CD4-positive, alpha-beta T cell treated with Interleukin-4 for 4 hours (primary cell): ENCODE measurements at places on chromosomes 12 and 14.
A peak's percentile ranks its signal among the peaks of the same experiment; 100 is the strongest.

DNA sequence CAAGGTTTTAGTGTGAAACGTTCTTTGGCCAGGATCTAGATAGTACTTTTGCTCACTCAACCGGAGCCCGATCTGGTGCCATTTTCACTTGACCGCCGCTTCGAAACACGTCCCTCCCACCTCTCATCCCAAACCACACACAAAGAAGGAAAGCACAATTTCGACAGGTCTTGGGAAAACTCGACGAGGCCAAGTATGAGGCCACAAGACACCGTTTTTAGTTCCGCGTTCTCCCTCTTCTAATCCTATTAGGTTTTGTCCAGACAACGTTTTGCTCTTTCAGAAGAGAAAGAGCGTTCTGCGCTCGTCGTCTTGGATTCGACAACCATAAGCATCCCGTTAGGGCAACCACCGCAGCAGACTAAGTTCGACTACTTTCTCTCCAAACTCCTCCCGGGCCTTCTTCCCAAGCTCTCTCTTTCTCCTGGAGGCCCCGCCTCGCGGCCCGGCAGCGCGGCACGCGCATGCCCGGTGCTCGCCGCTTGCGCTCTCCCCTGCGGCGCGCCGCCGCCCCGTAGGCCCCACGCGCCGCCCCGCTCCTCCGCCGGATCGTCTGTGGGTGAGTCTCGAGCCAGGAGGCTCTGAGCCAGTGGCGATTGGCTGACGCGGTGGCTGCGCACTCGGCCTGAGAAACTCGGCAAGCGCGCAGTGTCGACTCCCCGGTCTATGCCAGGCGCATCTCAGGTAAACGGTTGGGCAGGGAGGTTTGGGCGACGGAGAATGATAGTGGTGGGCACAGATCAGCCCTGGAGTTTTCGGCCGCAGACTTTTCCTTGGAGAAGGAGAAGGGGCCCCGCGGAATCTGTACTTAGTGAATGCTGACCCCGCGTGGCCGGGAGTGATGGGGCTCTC is at the start of gene MIPOL1:
Gene MIPOL1 (plus strand): TSS at position 517 of the 852 bp plus-strand sequence. CDS start 49,952 bp downstream, outside the sequence.
- peak; percentile 12 for DNase-seq

DNA sequence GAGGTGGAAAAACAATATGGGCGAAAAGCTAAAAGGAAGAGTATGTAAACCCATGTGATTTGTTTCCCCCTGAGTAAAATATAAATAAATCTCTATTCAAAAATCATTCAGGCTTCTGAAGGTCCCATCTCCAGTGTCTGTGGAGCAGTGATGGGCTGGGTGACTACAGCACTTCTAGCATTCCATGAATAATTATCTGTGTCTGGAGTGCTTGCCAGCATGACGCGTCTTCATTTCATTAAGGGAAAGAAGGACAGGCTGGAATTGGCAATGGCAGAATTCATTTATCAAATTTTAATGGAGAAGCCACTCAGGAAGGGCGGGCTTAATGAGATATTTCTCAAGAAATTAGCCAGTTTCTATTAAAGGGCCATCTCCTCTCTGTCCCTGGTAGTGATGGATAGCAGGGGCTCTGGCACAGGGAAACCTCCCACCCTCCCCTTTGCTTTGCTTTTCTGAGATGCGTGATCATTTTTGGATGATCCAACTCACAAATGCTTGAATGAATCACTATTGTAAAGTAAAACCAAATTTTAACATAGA is 916.3 kb upstream of the SEL1L start:
- no peak for DNase-seq

DNA sequence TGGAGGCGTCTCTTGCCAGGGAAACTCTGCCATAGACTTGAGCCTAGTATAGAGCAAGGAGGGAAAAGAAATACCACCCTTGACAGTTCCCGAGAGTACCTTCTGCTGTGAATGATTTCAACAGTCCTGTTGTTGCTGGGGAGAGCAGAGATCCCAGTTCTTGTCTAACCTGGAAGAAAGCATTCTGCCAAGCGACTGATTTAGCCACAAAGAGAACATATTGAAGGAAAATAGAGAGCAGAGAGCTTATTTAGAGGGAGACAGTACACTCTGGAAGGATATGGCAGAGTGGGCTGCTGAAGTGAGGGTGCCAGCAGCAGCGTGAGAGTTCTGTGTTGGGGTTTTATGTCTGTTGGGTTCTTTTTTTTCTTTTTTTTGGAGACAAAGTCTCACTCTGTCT is 966.9 kb upstream of the TMEM132C start:
- DNase-seq: no peak

GRCh38 chr12:87127272-87127671 is 871.1 kb upstream of the MGAT4C start:
- no peak for DNase-seq

- DNase-seq: no peak
Measured at GRCh38 chr12:38648813-38649212, 256.6 kb downstream of the CPNE8 start.

GRCh38 chr12:65611396-65611795 is 212.9 kb upstream of the HMGA2 start:
- DNase-seq: no peak

GRCh38 chr12:79236920-79237319 is 372.3 kb downstream of the SYT1 start:
- no peak for DNase-seq

DNA sequence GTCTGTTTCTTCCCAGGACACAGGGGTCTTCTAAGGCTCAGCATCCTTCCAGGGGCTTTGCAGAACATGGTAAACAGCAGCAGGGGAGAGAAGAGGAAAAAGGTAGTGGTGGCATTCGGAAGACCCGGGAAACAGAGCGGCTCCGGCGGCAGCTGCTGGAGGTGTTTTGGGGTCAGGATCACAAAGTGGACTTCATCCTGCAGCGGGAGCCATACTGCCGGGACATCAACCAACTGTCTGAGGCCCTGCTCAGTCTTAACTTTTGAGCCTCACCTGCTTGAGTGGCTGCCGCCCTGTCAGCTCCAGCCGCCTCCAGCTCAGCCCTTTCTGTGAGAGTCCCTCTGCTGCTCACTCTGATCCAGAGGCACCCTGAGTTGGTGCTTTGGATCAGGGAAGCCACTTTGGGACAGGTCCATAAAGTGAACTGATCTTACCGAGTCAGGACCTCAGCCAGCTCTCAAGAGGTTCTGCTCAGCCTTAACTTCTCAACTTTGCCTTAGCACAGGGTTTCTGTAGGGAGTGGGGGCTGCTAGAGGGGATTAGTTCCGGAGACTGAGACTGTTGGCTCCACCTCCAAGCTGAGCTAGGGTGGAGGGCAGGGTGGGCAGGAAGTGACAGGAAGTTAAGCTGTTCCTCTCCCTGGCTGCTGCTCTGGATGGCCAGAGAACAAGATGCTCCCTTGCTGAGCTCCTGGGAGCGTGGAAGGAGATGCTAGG is 5.4 kb downstream of the SDR39U1 start:
- no peak for DNase-seq

DNA sequence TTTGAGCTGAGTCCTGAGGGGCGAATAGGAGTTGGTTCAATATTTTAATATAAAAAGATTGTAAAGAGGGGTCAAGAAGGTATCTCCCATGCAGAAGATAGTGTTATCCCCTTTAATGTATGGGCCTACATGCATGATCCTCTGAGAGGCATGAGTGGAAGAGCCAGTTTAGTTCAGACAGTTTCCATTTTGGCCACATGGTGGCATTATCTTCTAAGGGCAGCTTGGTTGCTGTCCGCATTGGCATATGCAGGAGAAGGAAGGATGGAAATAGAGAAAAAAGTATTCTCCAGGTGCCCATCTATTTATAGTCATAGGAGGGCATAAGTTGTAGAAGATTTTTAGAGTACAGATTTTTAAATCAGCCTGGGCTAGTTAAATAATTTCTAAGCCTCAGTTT is 5.4 kb downstream of the SAMD4A start:
- peak; percentile 10 for DNase-seq

GRCh38 chr14:51834240-51834639 is 26.2 kb upstream of the GNG2 start:
- DNase-seq: no peak

- no peak for DNase-seq
Measured at GRCh38 chr12:124194264-124194892, 100.5 kb upstream of the RFLNA start.

DNA sequence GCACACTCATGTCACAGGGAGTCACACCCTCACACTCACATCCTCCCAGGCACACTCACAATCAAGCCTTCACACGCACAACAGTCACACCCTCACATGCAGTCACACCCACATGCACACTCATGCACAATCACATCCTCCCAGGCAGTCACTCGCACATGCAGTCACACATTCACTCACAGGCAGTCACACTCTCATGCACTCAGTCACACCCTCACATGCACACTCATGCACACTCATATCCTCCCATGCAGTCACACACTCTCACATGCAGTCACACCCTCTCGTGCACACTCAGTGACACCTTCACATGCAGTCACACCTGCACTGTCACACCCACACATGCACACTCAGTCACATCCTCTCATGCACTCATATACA is 12.3 kb downstream of the TMEM179 start:
- no peak for DNase-seq

DNA sequence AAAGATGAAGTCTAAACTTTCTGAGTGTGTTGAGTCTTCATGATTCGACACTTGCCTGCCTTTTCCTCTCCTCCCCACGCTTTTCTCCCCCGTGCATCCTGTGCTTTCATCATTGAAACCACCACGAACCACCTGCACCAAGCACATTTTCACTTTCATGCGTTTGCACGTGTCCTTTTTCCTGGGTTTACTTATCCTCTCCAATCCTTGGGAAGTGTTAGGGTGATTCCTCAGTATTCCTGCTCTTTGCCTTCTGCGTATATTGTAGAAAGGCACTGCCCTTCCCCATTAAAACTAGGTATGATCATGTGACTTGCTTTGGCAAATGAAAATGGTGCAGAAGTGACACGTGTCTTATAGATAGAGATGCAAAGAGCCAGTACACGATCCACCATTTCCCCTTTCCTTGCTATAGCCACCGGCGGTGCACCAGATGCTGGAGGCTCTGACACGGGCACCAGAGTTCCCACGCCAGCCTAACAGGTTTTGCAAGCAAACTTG is 106.6 kb downstream of the BRMS1L start:
- DNase-seq: peak; percentile 11

GRCh38 chr12:78746001-78746400 is 118.6 kb upstream of the SYT1 start:
- DNase-seq: no peak

DNA sequence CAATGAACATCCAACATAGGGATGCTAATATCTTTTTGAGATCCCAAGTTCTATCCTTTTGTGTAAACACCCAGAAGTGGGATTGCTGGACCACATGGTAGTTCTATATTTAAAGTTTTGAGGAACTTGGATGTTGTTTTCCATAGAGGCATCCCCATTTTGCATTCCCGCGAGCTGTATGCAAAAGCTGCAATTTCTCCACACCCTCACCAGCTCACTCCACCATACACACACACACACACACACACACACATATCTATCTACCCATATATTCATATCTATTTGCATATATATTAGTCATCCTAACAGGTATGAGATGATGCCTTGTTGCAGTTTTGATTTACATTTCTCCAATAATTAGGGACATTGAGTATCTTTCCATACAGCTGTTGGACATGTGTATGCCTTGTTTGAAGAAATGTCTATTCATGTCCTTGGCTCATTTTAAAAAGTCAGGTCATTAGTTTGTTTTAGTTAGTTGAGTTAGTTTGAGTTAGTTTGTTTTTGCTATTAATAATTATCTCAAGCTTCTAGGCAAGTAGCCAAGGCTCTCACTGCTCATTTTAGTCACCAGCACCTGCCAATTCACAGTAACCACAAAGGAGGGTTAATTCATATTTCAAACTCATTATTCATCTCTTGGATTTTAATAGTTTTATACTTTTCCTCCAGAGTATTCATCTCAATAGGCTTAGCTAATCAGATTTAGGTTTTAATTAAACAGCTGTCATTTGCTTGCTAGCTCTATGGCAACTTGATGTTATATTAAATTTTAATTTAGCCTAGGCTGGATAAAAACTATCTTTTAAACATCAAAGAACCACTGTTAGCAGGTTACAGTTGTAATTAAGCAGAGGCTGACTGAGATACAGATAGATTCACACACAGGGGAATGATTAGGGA is 1435.9 kb upstream of the TMEM132C start:
- DNase-seq: no peak

DNA sequence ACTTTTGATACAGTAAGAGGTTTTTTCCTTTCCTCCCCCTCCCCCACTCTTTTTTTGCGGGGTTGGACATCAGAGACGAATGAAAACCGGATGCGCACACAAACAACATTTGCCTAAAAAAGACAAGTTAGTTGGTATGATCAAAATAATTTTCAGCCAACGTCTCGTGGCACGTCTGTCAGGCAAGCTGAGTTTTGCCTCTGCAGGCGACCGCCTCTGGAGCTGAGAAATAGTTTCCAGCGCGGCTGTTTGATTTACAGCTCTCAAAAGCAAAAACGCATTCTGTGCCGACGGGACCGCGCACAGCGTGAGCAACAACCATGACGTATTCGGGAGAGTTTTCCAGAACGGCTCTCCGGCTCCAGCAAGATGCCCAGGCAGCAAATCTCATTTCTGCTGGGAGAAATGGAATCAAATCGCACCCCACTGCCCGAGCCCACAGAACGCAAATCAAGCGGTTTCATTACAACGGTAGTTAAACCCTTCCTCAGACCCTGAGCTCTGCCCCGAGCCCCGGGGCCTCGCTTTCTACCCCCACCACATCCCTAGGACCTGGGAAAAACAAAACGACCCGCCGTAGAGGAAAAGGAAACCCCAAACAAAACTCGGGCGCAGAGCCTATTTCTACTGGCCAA is 14.2 kb upstream of the CALM1 start:
- peak; percentile 70 for DNase-seq

DNA sequence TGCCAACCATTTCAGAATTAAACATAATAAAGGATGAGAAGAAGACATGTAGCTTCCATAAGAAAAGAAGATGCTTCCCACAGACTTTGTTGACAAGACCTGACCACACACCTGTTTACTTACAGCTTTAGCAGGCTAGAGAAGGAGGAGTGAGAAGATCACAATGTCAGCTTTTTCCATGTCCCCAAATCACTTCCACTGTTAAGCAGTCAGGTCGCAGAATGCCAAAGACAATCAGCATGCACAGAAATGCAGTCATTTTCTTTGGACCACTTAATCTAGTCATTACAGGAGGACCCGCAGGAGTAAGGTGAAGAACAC is 314.9 kb downstream of the SSPN start:
- DNase-seq: no peak

- DNase-seq: peak; percentile 64
Measured at GRCh38 chr14:90398315-90398839, 1.5 kb downstream of the CALM1 start.

DNA sequence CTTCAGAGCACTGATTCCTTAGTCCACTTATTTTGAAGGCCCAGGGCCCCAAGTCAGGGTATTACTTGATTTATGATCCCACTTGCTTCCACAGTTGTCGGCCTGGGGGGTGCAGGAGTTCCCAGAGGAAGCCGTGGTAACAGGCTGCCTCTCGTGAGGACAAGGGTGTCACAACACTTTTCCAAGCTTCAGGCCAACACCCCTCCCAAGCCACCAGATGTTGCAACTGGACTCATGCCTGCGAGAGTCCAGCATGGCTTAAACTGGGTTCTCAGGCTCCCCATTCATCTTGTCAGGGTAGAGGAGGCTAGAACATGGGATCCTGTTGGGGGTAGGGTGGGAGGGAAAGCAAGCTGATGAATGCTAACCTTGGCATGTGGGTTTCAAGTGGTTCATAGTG is 56.1 kb downstream of the BMP4 start:
- no peak for DNase-seq

GRCh38 chr14:101891471-101891870 is 72.9 kb upstream of the DYNC1H1 start:
- DNase-seq: no peak

GRCh38 chr12:94618995-94619695 is 31.2 kb downstream of the TMCC3 start:
- DNase-seq: peak; percentile 21
